ENCODE measurements at places on chromosomes 16 and 17. TPM values are rescaled to one million over a fixed set of nuclear protein-coding genes. Genes with fewer than 3 reads are reported as not detected.

GRCh38 chr17:39643271-39643670 lies 6.3 kb downstream of the STARD3 start:
- H3K36me3 ChIP-seq, result no peaks in the 10 kb centered on the region
- DNase-seq, result no peak
- no peaks in the 10 kb centered on the region for H3K4me1 ChIP-seq

- no peak for DNase-seq
- peak overlapping the region; percentile 65 for H3K4me3 ChIP-seq
- H3K27me3 ChIP-seq, result peaks cover 8% of the 10 kb centered on the region
Measured at GRCh38 chr17:73165616-73166404, 1.0 kb downstream of the SSTR2 start.

- H3K36me3 ChIP-seq, result no peaks in the 10 kb centered on the region
- no peaks in the 10 kb centered on the region for H3K27me3 ChIP-seq
- H3K27ac ChIP-seq, result no peak overlapping the region
- H3K4me3 ChIP-seq, result no peak overlapping the region
Measured at GRCh38 chr17:43142153-43142552, 17.0 kb upstream of the BRCA1 start.

DNA sequence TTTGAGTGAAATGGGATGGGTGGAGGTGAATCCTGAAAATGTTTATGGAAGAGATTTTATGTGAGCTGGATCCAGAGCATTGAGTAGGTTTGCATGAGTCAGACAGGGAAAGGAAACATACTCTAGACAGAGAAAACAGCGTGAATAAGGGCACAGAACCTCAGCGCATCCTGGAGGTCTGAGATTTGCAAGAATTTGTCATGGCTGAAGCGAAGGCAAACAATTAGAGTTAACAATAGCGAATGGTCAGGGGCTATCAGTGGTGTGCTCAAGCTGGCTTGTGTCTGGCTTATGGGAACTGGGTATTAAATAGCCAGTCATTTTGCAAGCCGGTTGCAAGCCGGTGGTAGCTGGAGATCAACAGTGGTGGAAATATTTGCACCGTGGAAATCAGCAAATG lies 36.4 kb downstream of the MAP2K6 start:
- H3K27ac ChIP-seq, result no peak overlapping the region
- H3K36me3 ChIP-seq, result no peaks in the 10 kb centered on the region
- no peak for DNase-seq

Gene TBX21
- total RNA-seq, result not detected

DNA sequence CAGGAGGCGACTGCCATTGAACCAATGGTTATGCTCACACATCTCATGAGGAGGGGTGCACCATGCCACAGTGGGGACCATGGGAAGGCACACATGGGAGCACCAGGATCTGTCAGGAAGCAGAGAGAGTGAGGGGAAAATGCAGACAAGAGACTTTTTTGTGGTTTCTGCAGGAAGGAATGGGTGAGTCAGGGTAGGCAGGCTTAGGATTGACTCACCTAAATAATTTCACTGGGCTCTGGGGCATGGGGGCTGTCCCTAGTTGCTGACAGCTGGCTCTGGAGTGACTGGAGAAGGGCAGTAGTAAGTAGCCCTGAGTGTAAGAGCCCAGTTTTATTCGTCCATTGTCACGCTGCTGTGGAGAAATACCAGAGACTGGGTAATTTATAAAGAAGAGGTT lies 202.4 kb downstream of the AXIN2 start:
- no peak for DNase-seq
- H3K4me1 ChIP-seq, result no peaks in the 10 kb centered on the region
- no peak overlapping the region for H3K27ac ChIP-seq
- H3K27me3 ChIP-seq, result no peaks in the 10 kb centered on the region
- H3K36me3 ChIP-seq, result no peaks in the 10 kb centered on the region
- H3K4me3 ChIP-seq, result no peak overlapping the region

Gene TBX2
- 11.5 TPM for total RNA-seq

DNA sequence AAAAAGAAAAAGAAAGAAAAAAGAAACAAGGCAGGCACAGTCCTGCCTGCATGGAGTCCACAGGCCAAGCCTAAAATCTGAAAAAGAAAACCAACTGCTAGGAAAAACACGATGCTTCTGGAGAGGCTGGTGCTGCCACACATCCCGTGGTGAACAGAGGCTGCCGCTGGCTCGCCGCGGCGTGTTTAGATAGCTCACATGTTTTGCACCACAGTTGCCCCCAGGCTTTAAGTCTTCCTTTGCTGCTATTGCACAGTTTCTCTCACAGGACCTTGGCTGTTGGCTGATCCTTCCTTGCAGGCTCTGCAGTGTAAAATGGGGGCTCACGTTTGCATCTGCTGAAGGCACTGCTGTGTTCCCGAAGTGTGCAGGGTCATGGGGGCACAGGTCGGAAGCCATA lies 8.6 kb downstream of the SLC6A4 start:
- DNase-seq, result no peak
- no peak overlapping the region for H3K4me3 ChIP-seq
- no peaks in the 10 kb centered on the region for H3K27me3 ChIP-seq
